ENCODE measurements at places on chromosomes 16 and 17. TPM values are rescaled to one million over a fixed set of nuclear protein-coding genes. Genes with fewer than 3 reads are reported as not detected.

Gene P2RX1
- total RNA-seq = 0.82 TPM

Gene TP53TG3
- not detected for total RNA-seq

Gene NPIPB8
- 1.1 TPM for total RNA-seq

Gene RNF222
- total RNA-seq = 0.31 TPM

Gene KRTAP4-1
- not detected for total RNA-seq

Gene PMFBP1
- 3.0 TPM for total RNA-seq

Gene CD300LB
- not detected for total RNA-seq

Measured in activated naive CD8-positive, alpha-beta T cell treated with anti-CD3 and anti-CD28 coated beads, Interleukin-2, amount 10 ng/mL, durations not matched to agents 7 days and 5 days (primary cell).